ENCODE measurements at places on chromosomes 3 and 15.
A peak's percentile ranks its signal among the peaks of the same experiment; 100 is the strongest.

- DNase-seq: no peak
Observed at GRCh38 chr15:63025460-63025859, 17.1 kb upstream of the TPM1 start.

GRCh38 chr3:53224026-53224425 lies 31.8 kb downstream of the TKT start:
- no peak for DNase-seq

GRCh38 chr3:2526926-2527325 lies 428.3 kb downstream of the CNTN4 start:
- no peak for DNase-seq

GRCh38 chr3:189360291-189360690 lies 188.5 kb downstream of the TPRG1 start:
- DNase-seq: no peak

GRCh38 chr3:16604887-16605602 lies at the start of gene DAZL:
DAZL (minus strand) TSS chr3:16605423; CDS start chr3:16605205, 218 bp downstream.
- DNase-seq: no peak

DNA sequence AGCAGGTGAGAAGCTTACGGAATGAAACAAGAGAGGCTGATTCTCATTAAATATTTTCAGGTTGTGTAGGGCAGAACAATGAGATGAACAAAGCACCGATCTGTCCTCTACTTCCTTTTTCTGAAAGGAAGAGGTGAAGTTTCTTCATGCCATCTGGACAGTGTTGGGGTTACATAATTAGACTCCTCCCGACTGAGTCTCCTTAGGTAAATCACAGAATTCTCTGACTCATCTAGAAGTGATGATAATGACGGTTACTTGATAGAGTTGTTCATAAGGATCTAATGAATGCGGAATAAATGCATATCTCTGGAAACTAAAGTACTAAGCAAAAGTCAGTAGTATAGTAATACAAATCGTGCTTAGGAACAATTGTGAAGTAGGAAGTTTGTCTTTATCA lies 21.2 kb downstream of the CRTC3 start:
- DNase-seq: no peak

GRCh38 chr3:23979569-23979968 lies 34.5 kb downstream of the NR1D2 start:
- DNase-seq: no peak

GRCh38 chr3:130386604-130387263 lies 41.3 kb downstream of the COL6A5 start:
- peak; percentile 59 for DNase-seq

GRCh38 chr15:68371160-68371559 lies 60.8 kb downstream of the ITGA11 start:
- DNase-seq: no peak

DNA sequence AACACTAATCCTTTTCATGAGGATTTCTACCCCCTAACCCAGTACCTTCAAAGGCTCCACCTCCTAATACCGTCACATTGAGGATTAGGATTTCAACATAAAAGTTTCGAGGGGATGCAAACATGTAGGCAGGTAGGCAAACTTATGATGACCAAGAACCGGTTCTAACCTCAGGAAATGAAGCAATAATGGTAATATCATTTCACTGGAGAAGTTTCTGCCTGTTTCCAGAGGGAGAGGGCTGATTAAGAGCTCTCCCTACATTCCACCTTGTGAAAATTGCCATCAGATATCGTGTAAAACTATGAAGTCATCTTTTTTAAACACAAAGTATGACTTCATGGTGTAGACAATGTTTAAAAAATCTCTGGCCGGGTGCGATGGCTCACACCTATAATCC lies 31.6 kb downstream of the NKIRAS1 start:
- peak; percentile 84 for DNase-seq

DNA sequence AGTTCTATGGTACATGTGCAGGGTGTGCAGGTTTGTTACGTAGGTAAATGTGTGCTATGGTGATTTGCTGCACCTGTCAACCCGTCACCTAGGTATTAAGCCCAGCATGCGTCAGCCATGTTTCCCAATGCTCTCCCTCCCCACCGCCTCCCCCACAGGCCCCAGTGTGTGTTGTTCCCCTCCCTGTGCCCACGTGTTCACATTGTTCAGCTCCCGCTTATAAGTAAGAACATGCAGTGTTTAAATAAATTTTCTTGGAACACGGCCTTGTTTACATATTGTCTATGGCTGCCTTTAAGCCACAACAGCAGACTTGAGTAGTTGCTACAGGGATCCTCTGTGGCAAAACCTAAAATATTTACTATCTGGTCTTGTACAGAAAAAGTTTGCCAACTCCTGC lies 41.3 kb upstream of the CORO2B start:
- DNase-seq: no peak

DNA sequence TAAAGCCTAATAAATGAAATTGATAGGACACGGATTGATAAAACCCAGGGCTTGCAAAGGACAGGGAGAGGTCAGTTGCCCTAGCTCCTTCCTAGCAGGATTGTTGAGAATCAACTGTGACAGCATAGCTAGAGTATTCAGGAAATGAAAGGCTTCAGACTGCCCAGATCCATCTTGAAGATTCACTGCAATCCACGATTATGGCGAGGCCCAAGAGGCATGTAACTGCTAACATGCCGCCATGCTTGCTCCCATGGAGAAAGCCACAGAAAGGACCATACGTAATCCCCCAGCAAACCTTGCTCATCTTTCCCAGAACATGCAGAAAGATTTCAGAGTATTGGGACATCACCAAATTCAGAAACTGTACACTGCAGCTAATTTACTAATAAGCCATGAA lies 41.3 kb downstream of the MYH15 start:
- DNase-seq: no peak

DNA sequence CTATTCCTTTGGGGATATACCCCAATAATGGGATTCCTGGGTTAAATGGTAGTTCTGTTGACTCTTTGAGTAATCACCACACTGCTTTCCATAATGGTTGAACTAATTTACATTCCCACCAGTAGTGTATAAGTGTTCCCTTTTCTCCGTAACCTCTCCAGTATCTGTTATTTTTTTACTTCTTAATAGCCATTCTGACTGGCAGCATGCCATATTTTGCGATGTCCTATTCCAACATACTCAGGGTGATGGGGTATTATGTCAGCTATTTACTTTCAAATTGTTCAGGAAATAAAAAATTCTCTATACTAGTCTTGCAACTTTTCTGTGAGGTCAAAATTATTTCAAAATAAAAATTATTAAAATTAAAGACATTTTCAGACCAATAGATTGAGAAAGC lies 9.1 kb upstream of the PARP14 start:
- no peak for DNase-seq

DNA sequence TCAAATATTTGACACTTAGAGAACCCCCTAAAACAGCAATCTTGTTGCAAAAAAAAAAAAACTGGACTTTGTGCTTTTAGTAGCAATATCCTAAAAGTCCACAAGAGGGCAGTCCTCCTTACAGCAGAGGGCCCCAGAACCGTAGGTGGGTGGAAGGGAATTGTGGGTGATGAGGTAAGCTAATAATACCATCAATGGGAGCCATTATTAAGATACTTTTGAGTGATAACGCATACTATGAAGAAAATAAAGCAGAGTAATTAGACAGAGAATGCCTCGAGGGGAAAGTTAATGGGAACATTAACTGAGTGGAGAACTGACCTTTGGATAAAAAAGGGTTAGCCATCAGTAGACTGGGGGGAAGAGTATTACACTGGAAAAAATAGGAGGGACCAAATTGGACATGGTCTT lies 229.9 kb downstream of the THRB start:
- DNase-seq: peak; percentile 29

Measured in mammary epithelial cell (primary cell).